Mammary epithelial cell (primary cell): ENCODE measurements at places on chromosomes 5 and 9.

DNA sequence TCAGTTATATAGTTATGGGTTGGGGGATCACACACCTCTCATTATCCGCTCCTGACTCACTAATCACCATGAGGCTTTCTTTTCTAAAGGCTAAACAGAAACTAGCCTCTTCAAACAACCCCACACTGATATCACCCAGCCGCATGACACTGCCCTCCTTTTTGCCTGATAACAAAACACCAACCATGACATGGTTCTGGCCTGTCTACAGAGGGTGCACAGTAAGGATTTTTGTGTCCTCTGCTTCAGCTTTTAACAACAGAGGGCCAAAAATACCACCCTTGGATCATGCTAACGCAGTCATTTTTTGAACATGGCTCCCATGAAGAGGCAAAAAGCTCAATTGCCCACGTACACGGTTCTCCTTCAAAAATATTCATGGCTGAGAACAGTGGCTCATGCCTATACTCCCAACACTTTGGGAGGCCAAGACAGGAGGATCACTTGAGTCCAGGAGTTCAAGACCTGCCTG, 4.0 kb downstream of the CMBL start:
- DNase-seq: no peak

GRCh38 chr5:134555890-134556311, 30.4 kb downstream of the JADE2 start:
- DNase-seq: peak; percentile 38

DNA sequence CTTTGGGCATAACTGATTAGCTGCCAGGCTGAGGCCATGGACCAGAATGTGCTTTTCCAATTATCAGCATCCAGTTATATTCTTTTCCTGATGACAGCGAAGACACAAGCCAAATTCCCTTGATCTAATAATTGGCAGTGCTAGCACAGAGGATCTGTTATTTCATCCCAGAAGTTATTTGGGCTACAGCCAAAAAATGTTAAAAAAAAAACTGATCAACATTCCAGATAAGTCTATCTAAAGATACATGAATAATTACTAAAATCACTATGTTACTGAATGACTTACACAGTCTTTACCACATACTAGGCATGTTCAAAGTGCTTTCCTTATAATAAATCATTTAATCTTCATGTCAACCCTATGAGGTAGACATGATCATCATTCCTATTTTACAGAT, 13.5 kb upstream of the PDZD2 start:
- no peak for DNase-seq

- DNase-seq: no peak
Measured at GRCh38 chr9:105076729-105077128, 148.8 kb upstream of the ABCA1 start.

GRCh38 chr9:68777070-68777763, 72.2 kb downstream of the PIP5K1B start:
- no peak for DNase-seq

GRCh38 chr9:105299190-105299854, 54.9 kb downstream of the SLC44A1 start:
- DNase-seq: peak; percentile 95

DNA sequence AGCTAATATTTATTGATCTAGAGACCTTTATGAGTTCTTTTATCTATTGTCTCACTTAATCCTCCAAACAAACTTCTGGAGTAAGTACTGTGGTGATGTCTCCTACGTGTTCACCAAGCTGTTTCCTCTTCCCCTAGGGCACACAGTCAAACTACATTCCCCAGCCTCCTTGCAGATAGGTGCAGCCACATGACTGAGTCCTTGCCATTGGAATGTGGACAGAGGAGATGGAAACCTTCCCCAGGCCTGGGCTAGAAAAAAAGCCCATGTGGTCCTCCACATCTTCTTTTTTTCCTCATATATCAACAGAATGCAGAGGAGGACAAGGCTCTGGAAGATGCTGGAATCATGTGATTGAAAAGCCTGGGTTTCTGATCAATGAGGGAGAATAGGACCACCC, 88.0 kb downstream of the ANKRD55 start:
- peak; percentile 69 for DNase-seq

GRCh38 chr9:126211441-126212074, 115.1 kb upstream of the MVB12B start:
- DNase-seq: peak; percentile 42

DNA sequence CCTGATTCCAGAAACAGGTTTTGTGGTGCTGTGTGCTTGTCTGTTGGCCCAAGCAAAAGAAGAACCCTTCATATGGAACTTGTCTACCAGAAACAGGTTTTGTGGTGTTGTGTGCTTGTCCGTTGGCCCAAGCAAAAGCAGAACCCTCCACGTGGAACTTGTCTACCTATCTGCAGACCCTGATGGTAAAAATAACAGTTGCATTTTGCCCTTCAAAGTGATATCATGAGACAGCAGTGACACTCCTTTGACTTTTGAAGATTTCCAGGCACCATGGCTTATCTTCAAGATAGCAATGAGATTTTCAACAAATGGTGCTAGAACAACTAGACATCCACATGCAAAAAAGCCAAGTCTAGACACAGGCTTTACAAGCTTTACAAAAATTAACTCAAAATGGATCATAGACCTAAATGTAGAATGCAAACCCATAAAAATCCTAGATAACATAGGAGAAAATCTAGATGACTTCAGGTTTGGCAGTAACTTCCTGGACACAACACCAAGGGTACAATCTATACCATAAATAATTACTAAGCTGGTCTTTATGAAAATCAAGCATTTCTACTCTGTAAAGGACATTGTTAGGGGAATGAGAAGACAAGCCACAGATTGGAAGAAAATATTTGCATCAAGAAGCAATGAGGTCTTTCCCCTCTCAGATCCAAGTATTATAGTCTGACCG, 16.8 kb downstream of the MACROH2A1 start:
- DNase-seq: no peak

DNA sequence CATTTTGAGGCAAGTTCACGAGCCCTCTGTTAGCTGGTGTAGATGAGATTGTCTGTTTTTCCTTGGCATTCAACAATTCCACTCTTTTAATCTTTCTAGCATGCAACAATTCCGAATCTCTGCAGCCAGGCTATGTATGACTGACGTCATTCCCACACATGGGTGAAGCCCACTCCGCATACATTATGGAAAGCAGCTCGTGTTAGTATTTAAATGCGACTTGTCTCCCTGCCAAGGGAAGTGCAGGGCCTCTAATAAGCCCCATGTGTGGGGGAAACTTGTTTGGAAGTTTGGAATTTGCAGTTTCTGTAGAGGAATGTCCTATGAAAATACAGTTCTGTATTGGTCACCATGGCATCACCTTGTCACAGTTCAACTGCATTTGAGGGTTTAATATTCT, 146.0 kb upstream of the FBXL7 start:
- DNase-seq: no peak

DNA sequence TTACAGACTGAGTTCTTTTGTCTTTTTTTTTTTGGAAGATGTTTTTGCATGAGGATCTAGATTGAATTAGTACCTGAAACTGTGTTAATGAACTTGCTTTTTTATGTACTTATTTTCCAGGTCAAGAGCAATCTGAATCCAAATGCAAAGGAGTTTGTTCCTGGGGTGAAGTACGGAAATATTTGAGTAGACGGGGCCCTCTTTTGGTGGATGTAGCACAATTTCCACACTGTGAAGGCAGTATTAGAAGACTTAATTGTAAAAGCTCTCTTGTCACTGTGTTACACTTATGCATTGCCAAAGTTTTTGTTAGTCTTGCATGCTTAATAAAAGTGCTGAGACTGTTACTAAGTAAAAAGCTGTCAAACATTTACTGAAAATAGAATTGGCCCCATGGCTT, 14.5 kb downstream of the SLC23A1 start:
- DNase-seq: no peak
